NCI-H526 treated with DMSO at 0.1 percent for 48 hours (cell line): ENCODE measurements at places on chromosomes 4 and X.

DNA sequence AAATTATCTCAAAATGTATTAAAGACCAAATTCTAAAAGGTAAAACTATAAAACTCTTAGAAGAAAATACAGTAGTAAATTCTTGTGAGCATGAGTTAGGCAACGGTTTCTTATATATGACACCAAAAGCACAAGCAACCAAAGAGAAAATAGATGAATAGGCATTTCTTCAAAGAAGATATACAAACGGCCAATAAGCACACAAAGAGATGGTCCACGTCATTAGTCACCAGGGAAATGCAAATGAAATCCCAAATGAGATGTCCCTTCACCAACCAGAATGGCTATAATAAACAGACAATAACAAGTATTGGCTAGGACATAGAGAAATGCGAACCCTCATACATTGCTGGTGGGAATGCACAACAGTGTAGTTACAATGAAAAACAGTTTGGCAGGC is 44.6 kb downstream of the RAB33A start:
- peak; percentile 7 for DNase-seq

DNA sequence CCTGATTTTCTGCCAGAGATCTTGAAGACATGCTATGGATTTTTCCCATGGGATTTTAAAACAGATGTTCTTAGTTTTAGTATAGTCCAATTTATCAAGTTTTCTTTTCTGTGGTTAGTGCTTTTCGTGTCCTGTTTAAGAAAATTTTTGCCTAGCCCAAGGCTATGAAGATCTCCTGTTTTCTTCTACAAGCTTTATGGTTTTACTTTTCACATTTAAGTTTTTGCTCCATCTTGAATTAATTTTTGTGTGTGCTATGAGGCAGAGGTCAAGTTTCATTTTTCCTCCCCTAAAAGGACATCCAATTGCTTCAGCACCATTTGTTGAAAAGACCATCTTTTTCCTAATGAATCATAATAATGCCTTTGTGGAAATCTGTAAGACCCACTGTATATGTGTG is 65.6 kb downstream of the POLR2B start:
- no peak for DNase-seq

GRCh38 chrX:87616371-87616770 is 98.8 kb downstream of the KLHL4 start:
- no peak for DNase-seq

GRCh38 chr4:140861359-140862176 is 105.4 kb upstream of the TBC1D9 start:
- DNase-seq: peak; percentile 66

GRCh38 chrX:45830343-45830742 is 629.7 kb upstream of the DIPK2B start:
- DNase-seq: no peak
